ENCODE measurements at places on chromosomes 11 and 22.

DNA sequence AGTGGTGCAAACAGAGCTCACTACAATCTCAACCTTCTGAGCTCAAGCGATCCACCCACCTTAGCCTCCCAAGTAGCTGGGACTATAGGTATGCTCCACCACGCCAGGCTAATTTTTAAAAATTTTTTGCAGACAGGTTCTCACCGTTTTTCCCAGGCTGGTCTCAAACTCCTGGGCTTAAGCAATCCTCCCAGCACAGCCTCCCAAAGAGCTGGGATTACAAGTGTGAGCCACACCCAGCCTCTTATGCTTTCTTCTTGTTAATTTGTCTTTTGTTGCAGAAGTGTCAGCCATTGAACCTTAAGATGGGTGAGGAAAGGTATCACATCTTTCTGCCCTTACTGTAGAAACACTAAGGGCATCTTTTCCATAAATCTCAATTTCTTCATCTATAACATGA lies 34.9 kb downstream of the DENND5A start:
- DNase-seq = no peak

DNA sequence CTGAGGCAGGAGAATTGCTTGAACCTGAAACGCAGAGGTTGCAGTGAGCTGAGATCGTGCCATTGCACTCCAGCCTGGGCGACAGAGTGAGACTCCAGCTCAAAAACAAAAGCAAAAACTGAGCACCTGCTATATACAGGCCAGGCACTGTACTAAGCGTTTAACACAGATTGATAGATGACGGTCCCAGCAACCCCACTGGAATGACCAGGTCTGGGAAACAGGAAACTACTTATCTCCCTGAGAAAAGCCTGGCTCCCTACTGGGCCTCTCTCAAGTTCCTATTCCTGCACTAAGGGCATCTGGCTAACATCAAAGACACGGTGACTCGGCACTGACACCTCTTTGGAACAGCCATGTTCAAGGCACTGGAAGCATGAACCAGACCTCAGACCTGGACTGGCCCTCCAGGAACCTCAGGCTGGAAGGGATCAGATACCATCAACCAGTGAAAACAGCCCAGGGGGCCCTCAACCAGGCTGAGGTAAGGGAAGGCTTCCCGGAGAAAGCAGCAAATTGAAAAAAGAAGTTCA lies 16.6 kb downstream of the ARAP1 start:
- DNase-seq = no peak

DNA sequence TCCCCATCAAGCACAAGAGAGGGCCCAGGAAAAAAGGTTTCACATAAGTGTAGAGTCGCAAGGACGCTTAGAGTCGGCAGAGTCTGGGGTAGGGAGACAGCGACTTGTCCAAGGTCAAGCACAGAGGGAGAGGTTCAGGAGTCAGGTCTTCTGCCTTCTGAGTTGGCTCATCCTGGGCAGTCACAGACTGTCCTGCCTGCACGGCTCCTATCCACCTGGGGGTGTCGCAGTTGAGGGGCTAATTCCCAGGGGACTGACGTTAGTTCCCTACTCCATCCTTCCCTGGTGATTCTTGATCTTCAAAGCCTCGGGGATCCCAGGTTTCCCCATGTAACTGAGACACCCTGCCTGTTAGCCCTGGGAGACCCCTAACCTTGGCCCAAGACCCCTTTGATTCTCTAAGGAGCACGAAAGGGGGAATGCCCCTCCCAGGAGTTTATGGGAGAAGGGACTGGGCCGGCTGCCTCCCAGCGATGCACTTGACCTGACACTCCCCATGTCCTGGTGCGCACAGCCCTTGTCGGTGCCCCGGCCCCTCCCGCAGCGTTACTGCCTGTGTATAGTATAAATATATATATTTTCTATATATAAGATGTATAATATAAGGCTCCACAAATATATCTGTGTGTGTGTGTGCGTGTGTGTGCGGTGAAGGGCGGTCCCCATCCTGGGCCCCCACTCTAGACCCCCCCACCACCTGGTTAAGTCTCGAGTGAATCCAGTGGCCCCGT lies 14.7 kb upstream of the TAB1 start:
- DNase-seq = no peak

DNA sequence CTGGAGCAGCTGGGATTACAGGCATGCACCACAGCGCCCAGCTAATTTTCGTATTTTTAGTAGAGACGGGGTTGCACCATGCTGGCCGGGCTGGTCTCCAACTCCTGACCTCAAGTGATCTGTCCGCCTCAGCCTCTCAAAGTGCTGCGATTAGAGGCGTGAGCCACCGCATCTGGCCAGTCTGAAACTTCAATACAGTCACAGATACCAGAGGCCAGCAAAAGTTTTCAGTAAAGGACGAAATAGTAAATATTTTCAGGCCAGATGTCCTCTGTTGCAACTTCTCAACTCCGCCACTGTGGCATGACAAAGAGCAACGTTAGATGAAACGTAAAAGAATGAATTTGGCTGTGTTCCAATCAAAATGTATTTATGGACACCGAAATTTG lies 403.6 kb downstream of the MN1 start:
- DNase-seq = no peak

DNA sequence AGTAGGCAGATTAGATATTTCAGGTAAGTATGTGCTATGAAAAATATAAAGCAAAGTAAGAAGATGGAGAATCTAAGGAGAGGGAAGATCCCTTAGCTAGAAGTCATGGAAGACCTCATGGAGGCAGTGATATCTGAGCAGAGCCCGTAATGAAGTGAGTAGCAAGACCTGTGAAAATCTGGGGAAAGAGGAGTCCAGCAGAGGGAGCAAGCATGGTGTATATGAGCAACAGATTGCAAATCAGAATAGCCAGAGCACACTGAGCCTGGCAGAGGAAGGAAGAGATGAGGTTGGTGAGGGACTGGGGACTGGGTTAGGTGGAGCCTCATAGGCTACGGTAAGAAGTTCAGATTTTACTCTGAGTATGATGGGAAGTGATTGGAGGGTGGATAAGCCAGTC lies 9.4 kb downstream of the LHFPL7 start:
- DNase-seq = no peak

- DNase-seq = no peak
Observed at GRCh38 chr11:35011389-35011788, 95.0 kb downstream of the PDHX start.

- no peak for DNase-seq
Observed at GRCh38 chr11:115164774-115165173, 339.4 kb downstream of the CADM1 start.

DNA sequence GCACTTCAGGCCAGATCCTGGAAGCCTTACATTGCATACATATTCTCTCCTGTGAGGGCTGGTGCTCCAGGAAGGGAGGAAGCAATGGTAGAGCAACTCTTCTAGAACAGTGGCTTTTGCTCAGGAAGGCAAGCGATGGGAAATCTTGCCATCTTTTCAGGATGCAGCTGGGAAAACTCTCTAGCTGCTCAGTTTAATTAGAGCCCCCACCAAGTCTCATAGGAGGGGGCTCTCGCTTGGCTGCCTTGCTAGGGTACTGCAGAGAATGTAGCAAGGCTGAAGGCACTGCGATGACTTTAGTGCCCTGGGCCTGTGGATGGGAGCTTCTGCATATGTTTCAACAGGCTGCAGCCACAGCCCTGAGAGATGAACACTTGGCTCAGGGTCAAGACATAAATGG lies 357.2 kb upstream of the SYN3 start:
- DNase-seq = no peak

GRCh38 chr22:22248878-22249277 lies 4.3 kb downstream of the VPREB1 start:
- no peak for DNase-seq

DNA sequence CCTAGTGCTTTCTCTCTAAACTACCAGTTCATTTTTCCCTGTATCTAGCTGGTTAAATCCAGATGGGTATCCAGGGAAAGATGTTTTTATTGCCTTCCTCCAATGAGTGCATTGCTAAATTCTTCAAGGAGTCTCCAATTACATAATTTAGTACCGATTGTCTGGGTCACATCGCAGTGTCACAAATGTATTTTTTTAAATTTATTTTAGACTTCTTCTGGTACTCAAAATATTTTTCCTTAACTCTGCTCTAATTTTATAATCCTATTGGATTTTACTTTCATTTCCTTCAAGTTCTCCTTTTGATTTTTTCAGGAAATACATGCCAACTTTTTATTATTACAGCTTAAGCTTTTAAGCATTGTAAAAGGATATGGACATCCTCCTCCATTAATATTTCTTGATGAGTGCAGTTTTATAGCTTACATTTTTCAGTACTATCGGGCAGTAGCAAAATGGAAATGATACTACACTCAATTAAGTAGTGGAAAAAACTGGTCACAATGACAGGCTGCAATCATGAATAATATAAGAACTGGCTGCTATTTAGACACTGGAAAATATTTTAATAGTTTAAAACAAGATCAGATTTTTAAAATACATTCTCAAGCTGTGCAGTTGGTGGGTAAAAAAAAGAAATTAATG lies 20.3 kb downstream of the BBOX1 start:
- no peak for DNase-seq

- no peak for DNase-seq
Observed at GRCh38 chr22:47065756-47066615, 303.5 kb downstream of the TBC1D22A start.

GRCh38 chr11:30006876-30007275 lies 10.0 kb downstream of the KCNA4 start:
- DNase-seq = no peak

- DNase-seq = no peak
Observed at GRCh38 chr11:115939104-115939730, 435.0 kb upstream of the CADM1 start.

GRCh38 chr11:68153742-68154141 lies 32.6 kb upstream of the CHKA start:
- DNase-seq = no peak

GRCh38 chr22:47547881-47548650 lies 785.6 kb downstream of the TBC1D22A start:
- no peak for DNase-seq

DNA sequence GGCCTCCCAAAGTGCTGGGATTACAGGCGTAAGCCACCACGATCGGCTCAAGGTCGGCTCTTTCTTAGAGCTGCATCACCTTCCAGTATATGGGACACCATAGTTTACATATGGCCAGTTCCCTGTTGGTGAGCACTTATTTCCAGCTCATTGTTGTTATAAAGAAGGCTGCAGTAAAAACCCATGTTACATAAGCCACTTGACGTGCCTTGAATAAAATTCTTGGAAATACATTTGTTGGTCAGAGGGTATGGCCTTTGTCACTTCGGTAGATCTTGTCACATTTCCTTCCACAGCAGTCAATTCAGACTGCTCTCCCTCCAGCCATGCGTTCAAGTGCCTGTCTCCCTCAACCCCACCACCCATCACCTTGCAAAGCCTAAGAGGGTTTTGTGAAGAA lies 92.9 kb downstream of the PRR5L start:
- DNase-seq = no peak

DNA sequence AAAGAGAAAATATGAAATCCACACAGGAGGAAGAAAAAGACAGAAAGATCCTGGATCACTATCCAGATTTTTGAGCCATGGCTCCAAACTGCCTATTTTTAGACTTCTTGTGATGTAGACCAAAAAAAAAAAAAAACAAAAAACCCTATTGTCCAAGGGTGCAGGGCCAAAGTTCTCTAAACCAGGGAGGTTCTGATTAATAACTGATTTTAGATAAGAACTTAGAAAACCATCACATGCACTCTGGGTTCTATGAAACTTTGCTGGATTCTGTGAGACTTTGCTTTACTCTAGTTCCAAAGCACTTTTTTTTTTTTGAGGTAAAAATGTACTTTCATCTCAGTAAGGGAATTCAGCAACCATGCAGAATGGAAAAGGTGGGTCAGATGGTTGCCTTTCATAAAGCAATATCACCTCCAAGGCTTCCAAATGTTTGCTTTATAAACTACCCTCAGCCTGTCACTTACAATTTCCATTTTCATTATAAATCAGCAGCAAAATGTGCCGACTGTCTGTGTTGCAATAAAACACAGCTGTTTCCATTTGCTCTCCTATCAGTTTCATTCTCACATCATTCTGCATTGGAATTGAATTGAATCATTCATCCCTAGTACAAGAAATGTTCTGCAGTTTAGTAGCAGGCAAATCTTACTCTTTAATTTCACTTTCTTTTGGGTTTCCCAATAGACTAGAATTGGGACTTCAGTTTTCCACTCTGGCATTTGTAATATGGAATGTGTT lies 1584.3 kb upstream of the RAG2 start:
- DNase-seq = no peak

GRCh38 chr11:132072044-132072857 lies 701.8 kb downstream of the NTM start:
- DNase-seq = no peak

DNA sequence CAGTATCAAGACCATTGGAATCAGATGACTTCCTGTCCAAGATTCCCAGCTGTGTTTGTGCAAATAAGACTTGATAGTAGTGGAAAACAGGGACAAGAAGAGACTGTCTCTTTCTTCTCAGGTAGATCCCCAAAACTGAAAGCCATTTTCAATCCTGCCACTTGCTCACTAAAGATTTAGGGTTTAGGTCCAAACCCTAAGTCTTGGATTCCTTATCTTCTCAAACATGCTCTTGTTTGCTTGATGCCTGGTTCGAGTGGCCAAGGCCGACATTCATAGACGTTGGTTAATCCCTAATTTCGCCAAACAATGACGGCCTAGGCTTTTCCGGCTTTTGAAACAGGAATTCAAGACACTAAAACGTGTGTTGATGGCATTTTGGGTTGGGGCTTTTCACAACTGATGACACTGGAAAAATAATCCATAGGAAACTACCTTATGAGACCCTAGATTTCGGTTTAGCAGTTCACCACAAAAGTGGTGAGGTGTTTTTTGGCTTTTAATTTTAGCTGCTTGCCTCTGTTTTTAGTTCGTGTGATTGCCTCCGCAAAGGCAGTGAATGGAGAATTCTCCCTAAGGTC lies 1.0 kb upstream of the GTPBP1 start:
- no peak for DNase-seq

GRCh38 chr11:16924826-16925560 lies 89.2 kb downstream of the PLEKHA7 start:
- no peak for DNase-seq

GRCh38 chr11:79414041-79414440 lies 26.8 kb downstream of the TENM4 start:
- DNase-seq = no peak

- no peak for DNase-seq
Observed at GRCh38 chr11:20337526-20338154, 25.9 kb upstream of the HTATIP2 start.

DNA sequence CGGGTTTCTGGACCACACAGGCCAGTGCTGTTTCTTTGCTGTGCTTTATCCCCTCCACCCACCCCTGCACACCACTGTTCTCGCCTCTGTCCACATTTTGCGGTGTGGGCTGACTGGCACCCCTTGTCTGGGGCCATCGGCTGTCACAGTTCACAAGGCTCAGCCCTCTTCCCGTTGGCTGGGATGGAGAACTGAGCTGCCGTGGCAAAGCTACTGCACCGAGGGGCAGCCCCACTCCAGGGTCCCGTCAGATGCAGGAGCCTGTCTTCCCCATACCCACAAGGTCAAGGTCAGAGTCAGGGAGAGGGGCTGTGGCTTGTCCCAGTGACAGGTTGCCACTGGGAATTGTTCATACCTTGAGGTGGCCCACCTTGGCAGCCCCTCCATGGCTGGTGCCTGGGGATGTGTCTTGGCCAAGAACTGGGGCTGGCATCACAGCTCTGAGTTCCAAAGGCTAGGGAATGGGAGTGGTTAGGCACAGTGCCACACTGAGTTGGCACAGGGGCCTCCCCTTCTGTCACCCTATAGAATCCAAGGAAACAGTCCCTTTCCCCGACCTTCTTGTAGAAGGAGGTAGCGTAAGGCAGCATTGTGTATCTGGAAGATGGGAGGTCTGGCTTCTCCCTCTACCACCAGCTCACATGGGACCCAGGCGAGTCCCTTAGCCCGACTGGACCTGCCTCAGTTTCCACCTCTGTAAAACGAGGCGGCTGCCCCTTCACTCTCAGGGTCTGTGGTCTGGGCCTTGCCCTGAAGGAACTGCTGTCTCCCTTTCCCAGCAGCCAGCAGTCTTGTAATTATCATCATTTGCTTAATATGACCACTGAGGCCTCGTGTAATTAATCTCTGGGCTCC lies 3.4 kb downstream of the GRK2 start:
- DNase-seq = no peak

All from cortex of kidney (tissue), 1 donor.